ENCODE measurements at places on chromosomes 13 and 19.

DNA sequence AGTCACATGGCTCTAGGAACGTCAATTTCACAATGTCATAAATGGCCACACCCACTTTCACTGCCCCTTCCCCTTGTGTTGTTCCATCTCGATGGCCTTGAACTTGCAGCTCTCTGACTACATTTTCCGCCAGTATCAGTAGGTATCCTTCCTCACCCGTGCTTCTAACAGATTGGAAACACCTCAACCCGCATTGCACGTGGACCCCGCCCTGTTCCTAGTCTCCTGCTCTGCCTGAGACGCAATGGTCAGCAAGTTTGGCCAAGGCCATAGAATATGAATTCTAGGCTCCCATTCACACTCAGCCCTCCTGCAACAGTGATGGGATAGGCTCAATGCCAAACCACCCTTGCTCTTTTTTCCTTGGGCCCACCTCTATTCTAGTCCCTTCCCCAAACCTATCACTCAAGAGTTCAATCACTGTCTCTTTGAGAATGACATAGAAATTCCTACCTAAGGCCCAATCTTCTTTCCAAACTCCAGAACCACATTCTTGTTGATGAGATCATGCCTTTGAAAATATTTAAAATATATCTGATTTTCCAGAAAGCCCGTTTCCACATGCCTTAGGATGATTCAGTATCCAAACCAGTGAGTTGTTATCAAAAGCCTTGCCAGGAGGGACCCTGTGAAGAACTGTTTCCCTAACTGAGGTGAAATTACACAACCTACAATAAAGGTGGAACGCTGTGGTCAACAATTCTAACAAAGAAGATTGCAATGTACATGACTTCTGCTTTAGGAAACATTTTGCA, 334.6 kb downstream of the MYO16 start:
- no peak for DNase-seq

- DNase-seq, result peak; percentile 49
These were observed 21.0 kb upstream of the DPP9 start for GRCh38 chr19:4744451-4745174.

DNA sequence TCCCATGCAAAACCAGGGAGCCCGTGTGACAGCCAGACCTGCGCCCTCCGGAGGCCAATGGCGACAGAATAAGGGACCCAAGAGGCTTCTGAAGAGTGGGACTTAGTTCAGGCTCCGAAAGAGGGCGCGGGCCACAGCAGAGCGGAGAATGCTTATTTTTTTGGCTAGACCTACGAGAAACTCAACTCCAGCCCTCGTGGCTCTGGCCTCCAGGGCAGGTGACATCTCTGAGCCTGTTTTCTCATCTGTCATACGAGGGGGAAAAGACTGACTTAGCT, 23.0 kb downstream of the DPP9 start:
- DNase-seq, result no peak

GRCh38 chr13:98796798-98797197, 44.3 kb upstream of the SLC15A1 start:
- DNase-seq, result no peak

All from Kasumi-1 (cell line).